Activated T-cell treated with anti-CD3 and anti-CD28 coated beads, Interleukin-2, amount 50 U/mL, for 72 hours (primary cell): ENCODE measurements at places on chromosomes 12 and 14. TPM values are rescaled to one million over a fixed set of nuclear protein-coding genes. Genes with fewer than 3 reads are reported as not detected.

GRCh38 chr12:128702371-128702770 lies 121.4 kb downstream of the SLC15A4 start:
- DNase-seq = no peak

DNA sequence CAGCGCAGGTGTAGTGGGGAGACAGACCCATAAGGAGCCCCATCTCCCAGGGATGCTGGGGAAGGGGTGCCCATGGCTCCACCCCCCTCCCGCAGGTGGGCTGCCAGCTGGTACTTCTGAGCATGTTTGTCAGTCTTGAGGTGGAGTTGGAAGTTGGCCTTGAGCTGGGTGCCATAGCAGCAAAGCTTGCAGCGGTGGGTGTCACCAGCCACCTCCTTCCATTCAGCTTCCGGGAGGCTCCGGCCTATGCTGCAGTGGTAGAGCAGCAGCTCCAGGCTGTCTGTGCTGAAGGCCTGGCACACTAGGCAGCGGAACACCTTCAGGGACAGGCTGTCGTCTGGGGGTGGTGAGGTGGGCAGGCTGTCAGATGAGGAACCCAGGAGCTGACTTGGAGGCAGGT lies 18.9 kb downstream of the ZFHX2 start:
- no peak for DNase-seq

GRCh38 chr14:74835645-74836250 lies 40.2 kb downstream of the PROX2 start:
- no peak for DNase-seq

The KRT77 gene
- total RNA-seq = not detected

GRCh38 chr14:43161477-43161876 lies 1345.6 kb downstream of the FSCB start:
- DNase-seq = no peak

DNA sequence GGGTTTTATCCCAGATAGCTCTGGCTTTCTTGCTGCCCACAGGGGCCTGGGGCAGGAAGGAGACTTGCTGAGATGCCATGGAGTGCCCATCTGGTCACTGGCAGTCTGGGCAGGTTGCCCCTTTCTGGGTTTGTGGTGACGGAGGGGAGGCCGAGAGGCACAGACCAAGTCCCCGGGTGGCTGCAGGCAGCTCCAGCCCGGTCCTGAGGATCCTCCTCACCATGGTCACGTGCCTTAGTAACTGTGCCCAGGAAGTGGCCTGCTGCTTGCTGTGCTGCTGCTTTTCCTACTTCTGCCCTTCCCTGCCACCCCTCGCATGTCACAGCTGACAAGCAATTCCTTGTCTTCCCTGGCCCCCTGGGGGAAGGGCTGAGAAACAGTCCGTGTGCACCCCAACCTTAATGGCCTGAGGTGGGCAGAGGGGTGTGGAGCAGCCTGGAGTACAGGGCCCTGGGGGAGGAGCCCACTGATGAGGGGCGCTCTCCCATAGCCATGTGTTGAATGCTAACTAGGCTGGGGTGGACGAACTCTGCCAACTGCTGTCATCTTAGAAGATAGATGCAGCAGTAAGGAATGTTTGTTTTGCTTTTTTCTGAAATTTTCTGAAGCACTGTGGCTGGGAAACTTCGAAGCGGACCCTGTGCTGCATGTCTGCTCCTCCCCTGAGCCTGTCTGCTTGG lies 54.9 kb upstream of the SRSF5 start:
- no peak for DNase-seq

- no peak for DNase-seq
Measured at GRCh38 chr12:64058541-64059265, 163.4 kb downstream of the KICS2 start.

The PLA2G1B gene
- not detected for total RNA-seq

DNA sequence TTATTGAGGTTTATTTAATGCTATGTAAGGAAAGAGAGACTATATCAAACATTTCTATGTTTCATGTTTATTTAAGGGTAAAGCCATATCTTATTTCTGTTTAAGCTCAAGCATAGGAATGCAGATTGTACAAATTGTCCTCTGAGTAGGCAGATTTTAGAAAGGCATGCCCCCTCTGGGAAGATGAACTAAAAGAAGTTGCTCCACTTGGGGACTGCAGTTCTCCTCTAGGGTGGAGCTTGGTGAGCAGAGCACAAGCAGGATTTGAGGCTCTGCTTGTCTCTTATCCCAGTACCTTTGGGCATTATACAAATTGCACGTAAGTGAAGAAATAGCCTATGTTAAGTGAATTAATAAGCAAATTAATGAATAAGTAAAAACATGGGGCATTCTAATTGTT lies 96.2 kb upstream of the PDE3A start:
- no peak for DNase-seq

GRCh38 chr14:90534091-90534837 lies 137.4 kb downstream of the CALM1 start:
- no peak for DNase-seq

The TAS2R43 gene
- total RNA-seq = 0.48 TPM

DNA sequence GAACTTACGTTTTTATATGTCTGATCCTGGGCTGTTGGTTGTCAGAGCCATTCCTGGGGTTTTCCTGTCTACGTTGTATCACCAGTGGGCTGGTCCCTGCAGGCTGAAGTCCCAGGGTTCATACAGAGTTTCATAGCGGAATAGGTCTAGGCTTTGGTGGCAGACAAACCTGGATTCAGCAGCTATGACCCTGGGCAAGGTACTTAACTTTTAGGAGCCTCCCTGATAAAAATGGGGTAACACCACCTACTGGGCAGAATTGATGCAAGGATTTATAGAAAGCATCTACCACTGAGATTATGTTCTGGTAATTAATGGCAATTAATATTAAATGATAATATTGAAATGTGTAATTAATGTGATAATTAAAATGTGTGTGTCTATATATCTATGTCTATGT lies 141.2 kb downstream of the SYNE2 start:
- no peak for DNase-seq

GRCh38 chr12:47449797-47450196 lies 256.0 kb downstream of the RPAP3 start:
- no peak for DNase-seq

- no peak for DNase-seq
Measured at GRCh38 chr12:92365333-92365732, 219.7 kb upstream of the BTG1 start.

The SERPINA10 gene
- total RNA-seq = not detected

The GALNT9 gene
- 0.53 TPM for total RNA-seq

The USP5 gene
- 98.0 TPM for total RNA-seq

DNA sequence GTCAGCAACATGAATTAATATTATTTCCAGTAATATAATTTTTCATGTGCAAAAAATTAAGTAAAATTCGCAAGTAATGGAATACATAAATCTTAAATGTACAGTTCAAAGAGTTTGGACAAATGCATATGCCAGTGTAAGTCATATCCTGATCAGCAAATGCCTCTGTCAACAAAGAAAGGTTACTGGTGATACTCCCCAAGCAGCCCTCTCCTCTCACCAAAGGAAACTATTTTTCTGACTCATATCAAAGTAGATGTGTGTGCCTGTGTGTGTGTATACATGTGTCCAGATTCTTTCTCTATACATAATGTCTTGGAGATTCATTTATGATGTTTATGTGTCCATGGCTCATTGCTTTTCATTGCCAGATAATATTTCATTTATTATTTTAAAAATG lies 1035.0 kb downstream of the SLC16A7 start:
- DNase-seq = no peak

DNA sequence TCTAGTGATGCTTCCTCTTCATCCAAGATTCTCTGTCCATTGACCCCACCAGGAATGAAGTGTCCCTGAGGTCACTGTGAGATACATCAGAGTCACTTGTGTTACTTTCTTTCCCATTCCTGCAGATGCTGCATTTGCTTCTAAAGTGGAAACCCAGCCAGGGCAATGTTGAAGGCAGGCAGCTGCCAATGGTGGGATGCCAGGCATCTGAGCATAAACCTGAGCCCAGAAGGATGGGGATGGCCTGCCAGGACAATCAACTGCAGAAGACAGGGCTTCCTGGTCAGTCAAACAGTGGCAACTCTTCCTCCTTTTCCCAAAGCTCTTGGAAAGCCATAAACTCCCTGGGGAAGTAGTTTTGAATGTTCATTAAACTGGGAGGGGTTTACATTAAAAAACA lies 178.0 kb upstream of the TMEM132C start:
- no peak for DNase-seq

DNA sequence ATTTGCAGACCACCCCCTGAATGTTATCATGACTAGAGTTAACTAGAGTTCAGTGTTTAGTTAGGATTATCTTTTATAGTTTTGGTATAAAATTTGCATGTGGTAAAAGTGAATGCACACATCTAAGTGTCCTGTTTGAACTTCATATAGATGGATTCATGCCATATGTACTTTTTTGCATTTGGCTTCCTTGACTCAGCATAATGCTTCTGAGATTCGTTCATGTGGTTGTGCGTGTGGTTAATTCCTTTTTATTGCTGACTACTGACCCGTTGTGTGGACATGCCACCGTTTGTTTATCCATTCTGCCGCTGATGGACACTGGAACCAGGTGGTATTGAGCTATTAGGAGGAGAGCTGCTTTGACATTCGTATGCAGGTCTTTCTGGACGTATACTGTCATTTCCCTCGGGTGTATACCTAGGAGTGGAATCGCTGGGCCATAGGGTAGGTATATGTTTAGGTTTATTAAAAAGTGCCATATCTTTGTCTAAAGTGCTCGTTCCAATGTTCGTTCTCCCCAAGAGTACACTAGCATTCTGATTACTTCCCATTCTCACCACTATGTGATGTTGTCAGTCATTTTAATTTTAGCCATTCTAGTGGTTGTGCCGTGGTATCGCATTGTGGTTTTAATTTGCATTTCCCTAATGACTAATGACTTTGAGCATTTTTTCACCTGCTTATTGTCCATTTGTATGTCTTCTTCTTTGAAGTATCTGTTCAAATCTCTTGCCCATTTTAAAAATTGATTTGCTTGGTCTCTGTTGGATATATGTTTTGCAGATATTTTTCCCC lies 37.7 kb downstream of the RIN3 start:
- DNase-seq = no peak

GRCh38 chr12:40597133-40597532 lies 95.1 kb upstream of the CNTN1 start:
- DNase-seq = no peak

DNA sequence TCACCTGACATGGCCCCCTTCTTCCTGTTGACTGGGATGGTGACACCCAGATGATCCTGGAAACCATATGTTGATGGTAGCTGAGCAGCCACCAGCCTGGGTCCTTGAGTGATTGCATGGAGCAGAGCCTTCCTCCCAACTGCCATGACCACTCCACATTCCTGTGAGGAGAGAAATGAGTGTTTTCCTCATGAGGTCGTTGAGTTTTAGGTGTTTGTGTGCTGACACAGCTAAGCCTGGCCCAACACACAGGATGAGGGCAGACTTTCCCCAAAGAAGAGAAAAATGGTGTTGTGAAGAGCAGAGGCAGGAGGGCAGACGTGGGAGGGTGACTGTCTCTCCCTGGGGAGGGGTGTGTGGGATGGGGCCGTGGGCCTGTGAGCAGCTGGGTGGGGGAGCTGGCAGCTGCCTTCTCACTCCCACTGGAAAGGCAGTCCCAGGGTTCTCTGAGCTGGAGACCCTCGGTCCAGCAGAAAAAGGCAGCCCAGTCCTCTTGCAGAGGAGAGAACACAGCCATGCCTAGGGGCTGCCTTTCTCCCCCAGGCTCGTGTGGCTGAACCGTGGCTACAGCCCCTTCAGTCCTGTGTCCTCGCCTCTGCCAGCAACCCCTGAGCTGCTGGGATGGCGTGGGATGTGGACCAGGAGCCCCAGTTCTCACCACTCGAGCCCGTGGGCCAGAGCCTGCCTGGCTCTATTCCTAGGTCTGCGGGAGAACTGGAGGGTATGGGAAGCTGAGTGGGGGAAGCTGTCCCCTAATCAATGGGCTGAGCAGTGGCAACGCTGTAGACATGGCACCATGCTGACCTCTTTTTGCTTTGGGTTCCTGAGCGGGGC lies 257.0 kb downstream of the ADGRD1 start:
- no peak for DNase-seq

GRCh38 chr14:61671082-61671481 lies 24.2 kb upstream of the HIF1A start:
- DNase-seq = peak; percentile 57

The FAM186B gene
- 0.82 TPM for total RNA-seq

The DAO gene
- total RNA-seq = not detected

The RD3L gene
- not detected for total RNA-seq

DNA sequence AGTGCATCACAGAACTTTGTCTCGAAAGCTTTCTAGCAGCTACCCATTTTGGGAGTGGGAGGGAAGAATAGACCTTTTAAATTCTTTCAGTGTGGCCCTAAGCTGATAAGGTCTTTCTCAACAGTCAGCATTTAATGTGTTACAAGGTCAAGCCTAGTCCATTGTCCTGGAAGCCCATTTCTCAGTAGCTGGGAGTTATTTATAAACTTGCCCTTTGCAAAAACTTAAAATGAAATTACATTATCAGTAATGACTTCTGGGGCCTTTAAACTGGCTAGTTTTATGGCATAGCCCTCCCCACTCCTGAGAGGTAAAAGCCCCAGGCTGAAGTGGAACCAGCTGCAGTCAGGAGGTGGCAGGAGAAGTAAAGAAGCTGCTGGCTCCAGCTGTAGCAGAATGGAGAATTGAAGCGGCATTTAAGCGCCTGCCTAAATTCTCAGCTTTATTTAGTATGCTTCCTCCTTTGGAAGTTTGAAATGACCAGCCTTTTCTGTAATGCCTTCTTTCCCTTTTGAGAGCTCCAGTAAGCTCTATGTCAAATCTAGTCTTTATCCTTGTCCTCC lies 12.4 kb downstream of the COPZ1 start:
- no peak for DNase-seq

The TBX5 gene
- not detected for total RNA-seq

- DNase-seq = no peak
Measured at GRCh38 chr12:77578466-77579220, 252.1 kb upstream of the NAV3 start.

GRCh38 chr12:71900091-71900490 lies 38.6 kb upstream of the TPH2 start:
- no peak for DNase-seq

The TAMALIN gene
- total RNA-seq = 10.0 TPM
